ENCODE measurements at places on chromosomes 7 and 10.

DNA sequence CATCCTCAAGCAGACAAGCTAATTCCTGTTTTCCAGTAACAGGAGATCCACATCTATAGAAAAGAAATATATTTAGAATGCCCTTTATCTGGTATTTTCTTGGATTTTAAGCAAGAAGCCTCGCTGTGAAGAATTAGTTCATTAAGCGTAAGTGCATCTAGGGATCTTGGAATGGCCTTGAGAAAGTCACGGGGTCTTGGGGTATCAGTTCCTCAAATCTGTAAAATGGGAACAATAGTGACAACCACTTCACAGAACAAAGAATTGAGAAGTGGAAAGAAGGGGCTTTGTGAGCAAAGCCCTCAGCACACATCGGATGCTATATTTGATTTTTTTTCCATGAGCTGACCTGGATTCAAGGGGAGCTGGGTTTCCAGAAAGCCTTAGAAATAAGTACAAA is 32.3 kb upstream of the WDFY4 start:
- DNase-seq = no peak

DNA sequence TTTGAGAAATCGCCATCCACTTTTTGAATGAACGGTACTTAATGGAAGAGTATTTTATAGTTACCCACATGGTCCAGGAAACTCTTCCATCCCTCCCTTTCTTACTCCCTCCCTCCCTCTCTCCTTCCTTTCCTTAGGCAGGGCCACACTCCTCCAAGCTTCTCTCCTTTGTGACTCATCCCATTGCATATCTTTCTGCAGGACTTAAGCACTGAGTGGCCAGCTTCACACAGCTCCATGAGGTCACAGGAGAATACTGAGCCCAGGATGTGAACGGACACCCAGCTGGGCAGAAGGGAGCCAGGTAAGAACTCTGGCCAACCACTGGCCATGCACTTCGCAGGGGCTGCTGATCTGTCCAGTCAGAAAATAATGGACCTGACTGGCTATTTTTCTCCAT is 189.7 kb upstream of the ADCY1 start:
- DNase-seq = no peak

DNA sequence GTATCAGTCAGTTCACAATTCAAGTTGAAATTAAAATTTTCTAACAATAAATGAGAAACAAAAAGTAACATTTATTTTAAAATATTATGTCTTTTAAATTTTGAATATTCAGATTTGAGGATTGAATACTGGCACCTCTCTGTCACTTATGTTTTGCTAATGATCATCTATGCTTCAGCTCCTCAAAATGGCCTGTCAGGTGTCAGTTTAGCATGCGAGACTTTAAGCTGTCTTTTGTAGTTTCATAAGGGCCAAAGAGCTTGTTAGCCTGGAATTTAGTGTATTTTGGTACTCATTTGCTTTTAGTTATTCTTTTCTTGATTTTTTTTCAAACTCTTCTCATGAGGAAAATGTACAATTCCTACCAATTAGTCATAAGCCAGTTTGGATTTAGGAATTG is 102.0 kb upstream of the RPA3 start:
- no peak for DNase-seq

- no peak for DNase-seq
Observed at GRCh38 chr7:423312-424260, 96.1 kb downstream of the PDGFA start.

DNA sequence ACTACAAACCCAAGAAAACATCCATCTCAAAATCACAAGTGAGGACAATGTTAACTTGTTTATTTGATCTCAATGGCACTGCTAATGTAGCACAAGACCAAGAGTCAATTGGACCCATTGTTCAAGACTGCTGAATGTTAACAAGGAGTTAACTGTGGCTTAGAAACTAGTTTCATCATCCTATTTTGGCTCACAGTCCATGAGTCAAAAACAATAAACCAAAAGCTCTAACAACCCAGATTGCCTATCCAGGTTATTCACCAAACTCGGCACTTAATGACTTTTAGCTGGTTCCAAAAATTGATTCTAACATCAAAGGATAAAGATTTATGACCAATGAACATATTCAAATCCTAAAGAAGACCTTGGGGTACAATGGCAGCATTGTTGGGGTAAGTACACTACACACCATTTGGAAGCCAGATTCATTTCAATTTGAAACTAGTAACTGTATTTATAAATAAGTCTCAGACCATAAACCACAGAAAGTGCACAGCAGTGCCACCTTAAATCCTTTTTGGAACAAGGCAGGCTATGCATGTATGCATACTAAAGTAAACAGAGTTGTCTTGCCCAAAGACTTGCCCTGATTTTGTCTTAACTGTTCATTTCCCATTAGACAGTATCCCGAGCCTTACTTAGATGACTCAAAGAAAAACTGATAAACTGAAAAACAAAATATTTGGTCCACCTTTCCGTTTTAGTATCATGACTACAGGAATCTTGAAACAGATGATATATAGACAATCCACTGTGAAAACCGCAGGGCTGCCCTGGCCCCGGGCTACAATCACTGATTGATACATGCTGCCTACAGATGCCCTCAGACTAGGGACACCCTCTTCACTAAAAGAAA is 84.5 kb downstream of the SRPK2 start:
- DNase-seq = no peak

GRCh38 chr7:87567052-87567451 is 33.6 kb downstream of the ABCB1 start:
- no peak for DNase-seq

- no peak for DNase-seq
Observed at GRCh38 chr10:48779546-48780152, 95.0 kb downstream of the WDFY4 start.

DNA sequence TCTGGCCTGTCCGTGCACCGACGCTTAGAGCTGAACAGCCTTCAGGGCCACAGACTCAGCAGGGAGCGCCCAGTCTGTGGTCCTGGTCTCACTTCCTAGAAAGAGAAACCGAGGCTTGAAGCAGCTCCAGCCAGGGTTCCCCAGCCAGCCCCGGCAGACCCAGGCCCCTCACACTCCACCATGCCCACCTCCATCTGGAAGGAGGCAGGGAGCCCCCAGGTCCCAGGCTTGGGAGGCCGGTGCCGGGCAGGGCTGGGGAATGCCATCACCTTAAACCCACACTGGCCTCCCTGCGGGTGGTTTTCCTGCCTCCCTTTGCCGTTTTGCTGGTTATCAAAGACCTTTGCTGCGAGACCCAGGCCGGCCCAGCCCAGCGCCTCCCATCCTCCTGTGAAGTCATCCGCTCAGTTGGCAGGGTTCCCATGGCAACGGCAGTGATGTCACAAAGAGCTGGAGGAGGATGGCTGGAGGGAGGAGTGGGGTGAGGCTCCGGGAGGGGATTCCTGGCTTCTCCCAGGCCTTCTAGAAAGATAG is 24.0 kb downstream of the ELFN1 start:
- DNase-seq = no peak

DNA sequence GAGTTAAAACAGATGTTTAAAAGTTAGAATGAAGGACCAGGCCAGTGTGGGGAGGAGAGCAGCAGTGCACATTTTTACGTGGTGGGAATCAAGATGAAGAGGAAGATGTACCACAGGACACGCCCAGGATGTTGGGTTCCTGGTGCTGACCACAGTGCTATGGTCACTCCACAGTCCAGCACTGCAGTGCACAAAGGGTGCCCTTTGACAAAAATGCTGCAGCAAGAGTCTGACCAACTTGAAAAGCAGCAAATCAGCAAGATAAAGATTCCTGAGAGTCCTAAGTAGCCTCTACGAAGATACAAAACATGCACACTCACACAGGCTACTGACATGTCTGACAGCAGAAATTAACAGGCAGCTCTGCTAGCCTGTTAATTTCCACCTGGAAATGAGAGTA is 107.1 kb downstream of the PIP4K2A start:
- DNase-seq = no peak

DNA sequence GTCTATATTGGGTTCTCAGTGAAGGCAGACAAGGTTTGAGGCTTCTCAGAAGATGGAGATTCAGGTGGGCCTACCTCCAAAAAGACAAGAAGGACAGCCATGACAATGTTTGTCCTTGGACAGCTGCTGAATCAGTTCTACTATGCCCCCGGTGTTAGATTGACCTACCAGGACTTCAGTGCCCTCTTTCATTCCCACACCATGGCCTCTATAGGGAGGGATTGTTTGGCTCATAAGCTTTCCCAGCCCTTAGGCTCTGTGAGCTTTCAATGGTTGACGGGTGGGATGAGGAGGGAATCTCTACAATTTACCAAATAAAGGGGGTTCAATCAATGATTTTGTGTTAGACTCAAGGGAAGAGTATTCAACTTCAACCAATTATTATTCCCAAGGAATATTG is 23.4 kb upstream of the RAPGEF5 start:
- DNase-seq = no peak

DNA sequence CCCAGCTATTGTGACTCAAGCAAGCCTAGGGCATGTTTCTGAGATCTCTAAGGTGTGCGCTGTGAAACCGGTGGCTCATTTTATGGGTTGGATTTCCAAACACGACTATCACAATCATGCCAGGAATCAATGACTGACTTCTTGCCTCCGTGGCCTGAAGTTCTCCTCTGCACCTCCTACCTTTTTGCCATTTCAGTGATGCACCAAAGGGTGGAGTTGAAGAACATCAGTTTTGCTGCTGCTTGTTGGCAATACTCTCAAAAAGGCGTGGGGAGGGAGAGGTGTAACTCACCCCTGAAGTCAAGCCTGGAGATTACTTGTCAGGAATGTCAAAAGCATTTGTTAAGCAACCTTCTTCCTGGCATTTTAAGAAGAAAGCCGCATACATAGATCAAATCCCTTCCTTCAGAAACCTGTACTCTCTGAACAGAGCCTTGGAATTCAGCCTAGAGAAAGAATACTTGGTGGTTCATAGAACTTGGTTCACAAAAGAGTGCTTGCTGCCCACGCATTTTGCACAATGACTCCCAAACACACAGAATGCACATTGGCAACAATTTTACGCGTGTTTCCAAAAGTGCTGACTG is 41.0 kb downstream of the KIAA1217 start:
- DNase-seq = no peak

- no peak for DNase-seq
Observed at GRCh38 chr10:127990846-127991542, 84.1 kb downstream of the PTPRE start.

GRCh38 chr7:87702326-87702725 is 74.1 kb downstream of the RUNDC3B start:
- DNase-seq = no peak

DNA sequence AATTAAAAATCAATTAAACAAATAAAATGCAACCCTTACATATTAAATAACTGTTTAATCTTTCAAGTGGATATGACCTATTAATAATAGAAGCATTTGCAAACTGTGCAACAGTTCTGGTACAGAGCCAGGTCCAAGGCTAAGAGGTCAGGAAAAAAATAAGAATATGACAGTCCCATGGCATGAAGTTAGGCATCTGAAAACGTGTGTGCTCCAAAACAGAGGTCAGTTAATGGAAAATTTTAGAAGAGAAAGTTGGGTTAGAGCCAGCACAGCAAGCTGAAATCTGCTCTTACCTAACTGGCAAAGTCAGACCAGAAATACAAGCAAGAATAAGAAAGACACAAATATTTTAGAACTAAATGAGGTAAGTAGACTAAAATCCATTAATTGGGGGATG is 757.7 kb downstream of the GRM8 start:
- DNase-seq = no peak

- DNase-seq = no peak
Observed at GRCh38 chr7:98223898-98224700, 12.9 kb downstream of the BHLHA15 start.

DNA sequence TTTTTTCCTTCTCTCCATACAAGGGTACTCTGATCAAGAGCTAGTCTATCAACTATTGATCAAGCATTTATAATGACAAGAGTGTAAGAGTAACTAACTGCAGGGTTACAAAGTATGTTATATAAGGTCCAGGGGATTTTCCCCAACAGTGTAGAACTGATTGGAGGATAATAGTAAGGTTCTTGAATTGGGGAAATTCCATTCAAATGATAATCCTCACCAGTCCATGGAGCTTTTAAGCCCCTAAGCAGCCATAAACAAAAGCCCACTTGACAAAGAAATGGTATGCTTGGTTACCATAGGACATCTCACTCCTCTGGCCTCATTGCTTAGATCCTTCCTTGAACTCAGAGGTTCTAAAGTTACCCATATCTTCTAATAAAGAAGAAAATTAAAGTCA is 8.2 kb downstream of the YME1L1 start:
- DNase-seq = no peak

DNA sequence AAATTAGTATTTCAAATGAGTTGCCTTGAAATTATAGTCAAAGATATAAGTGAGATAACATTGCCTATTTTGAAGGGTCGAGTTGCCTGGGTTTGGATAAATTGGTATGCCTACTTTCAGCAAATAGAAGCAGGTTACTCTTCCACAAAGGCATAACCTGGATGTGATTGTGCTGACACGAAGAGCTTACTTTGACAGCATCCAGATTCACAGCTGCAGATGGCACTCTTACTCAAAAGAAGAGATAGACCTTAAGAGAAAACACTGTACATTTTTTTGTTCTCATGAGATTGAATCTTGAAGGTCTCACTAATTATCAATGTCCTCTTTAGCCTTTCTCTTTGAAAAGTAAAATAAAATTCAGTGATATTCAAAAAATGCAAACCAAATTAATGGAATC is 1338.7 kb downstream of the REEP3 start:
- DNase-seq = no peak

Measured in activated CD4-positive, alpha-beta T cell treated with anti-CD3 and anti-CD28 coated beads, Interleukin-2, amount 50 U/mL, for 24 hours (primary cell).